Upper lobe of left lung (tissue), 6 donors: ENCODE measurements at places on chromosomes 12 and 14. TPM values are rescaled to one million over a fixed set of nuclear protein-coding genes. Genes with fewer than 3 reads are reported as not detected.

DNA sequence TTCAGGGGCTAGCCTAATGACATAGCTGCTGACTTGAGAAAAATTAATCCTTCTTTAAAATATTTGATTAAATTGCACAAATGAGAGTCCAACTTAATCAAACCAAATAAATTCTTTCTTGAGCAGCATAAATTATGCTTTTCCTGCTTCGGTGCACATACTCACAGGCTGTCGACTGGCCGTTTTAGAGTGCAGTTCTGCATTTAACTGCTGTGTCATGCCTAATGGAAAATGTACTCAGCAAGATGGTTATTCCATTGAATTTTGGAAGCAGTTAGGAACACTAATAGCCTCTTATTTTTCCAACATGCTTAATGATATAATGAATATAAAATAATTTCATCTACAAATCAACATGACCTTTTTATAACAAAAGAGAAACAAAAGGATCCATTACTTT, 266.1 kb upstream of the LRIG3 start:
- DNase-seq = no peak
- H3K27ac ChIP-seq = no peak overlapping the region
- no peaks in the 10 kb centered on the region for H3K4me1 ChIP-seq
- H3K4me3 ChIP-seq = no peak overlapping the region
- no peaks in the 10 kb centered on the region for H3K36me3 ChIP-seq

GRCh38 chr14:85444635-85445034, 85.3 kb upstream of the FLRT2 start:
- no peak overlapping the region for H3K27ac ChIP-seq
- H3K36me3 ChIP-seq = no peaks in the 10 kb centered on the region
- no peak overlapping the region for H3K4me3 ChIP-seq
- no peak for DNase-seq

- H3K27ac ChIP-seq = no peak overlapping the region
- no peaks in the 10 kb centered on the region for H3K36me3 ChIP-seq
- DNase-seq = no peak
- H3K4me3 ChIP-seq = no peak overlapping the region
Measured at GRCh38 chr12:109635717-109636116, 62.1 kb downstream of the MVK start.

- H3K36me3 ChIP-seq = no peaks in the 10 kb centered on the region
Measured at GRCh38 chr14:81298911-81299310, 78.2 kb upstream of the GTF2A1 start.

Gene YAF2
- 20.5 TPM for total RNA-seq

Gene MYG1
- total RNA-seq = 35.1 TPM
